Vagina (tissue), 2 donors: ENCODE measurements at places on chromosomes 1 and 21.

GRCh38 chr1:232528472-232529089 lies 101.4 kb downstream of the SIPA1L2 start:
- no peak for DNase-seq

DNA sequence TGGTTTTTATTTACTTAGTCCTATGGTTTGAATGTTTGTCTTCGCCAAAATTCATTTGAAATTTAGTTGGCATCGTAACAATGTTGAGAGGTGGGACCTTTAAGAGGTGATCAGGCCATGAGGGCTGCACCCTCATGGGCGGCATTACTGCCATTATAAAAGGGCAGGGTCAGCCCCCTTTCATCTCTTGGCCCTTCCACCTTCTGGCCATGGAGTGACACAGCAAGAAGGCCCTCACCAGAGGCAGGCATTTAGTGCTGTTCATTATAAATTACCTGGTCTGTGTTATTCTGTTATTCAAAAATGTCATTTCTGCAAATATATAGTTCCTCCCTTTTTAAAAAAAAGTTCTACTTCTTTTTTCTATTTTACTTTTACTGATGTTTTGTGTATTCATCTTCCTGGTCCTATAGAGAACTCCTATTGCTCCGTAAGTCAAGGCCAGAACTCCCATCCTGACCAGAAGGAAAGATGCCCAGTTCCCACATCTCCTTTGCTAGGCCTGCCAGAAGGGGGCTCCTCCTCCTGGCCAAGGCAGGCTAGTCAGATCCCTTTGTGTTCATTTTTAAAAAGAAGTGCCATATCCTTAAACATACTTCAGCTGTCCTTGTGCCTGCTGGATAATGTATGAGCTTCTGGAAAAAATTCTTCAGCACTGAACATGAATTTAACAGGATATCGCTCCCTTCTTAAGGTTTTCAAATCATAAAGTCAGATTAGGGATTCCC lies 10.0 kb upstream of the LBR start:
- DNase-seq = no peak

DNA sequence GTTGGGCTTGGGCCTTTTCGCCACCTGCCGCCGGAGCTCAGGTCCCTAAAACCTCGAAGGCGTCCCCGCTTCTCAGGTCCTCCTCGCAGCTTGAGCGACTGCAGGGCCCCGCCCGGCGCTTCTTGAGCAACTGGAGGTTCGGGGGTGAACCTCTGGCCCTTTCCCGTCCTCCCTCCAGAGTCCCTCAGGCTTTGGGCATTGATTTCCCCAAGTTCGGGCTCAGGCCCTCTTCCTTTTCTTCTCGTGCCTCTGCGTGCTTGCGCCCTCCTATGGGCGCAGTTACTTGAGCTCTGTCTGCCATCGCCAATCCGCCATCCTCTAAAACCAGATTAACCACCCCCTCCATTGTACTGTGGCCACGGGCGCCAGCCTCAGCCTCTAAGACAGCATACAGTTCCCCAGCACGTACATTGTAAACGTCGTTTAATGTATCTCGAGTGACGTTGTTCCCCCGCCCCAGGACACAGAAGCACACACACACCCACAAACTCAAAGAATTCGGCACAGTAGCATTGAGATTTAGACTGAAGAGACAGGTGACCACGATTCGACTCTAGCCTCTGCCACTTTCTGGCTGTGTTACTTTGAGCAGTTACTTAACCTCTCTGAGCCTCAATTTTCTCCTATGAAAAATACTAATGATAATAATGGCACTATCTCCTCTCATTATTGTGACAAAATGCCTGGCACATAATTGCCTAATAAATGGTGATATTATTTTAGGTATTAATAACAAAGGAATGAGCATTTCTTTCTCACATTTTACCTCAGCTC lies 22.6 kb downstream of the BTG2 start:
- DNase-seq = no peak

GRCh38 chr1:227320476-227320875 lies 2.2 kb upstream of the CDC42BPA start:
- no peak for DNase-seq

DNA sequence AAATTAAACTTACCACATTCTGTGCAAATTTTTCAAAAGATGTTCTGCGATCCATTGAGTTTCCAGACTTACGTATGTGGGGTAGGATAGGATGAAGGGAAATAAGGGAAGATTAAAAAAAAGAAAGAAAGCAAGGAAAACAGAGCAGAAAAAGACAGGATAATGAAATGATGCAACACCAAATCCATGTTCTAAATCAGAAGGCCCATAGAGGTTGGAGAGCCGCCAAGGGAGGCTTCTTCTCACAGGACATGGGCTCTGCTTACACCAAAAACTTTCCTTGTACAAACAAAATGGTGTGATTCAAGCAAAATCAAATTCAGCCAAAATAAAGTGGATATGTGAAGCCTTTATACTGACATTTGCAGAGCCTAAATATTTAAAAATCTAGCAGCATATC lies 189.5 kb upstream of the GREM2 start:
- no peak for DNase-seq

DNA sequence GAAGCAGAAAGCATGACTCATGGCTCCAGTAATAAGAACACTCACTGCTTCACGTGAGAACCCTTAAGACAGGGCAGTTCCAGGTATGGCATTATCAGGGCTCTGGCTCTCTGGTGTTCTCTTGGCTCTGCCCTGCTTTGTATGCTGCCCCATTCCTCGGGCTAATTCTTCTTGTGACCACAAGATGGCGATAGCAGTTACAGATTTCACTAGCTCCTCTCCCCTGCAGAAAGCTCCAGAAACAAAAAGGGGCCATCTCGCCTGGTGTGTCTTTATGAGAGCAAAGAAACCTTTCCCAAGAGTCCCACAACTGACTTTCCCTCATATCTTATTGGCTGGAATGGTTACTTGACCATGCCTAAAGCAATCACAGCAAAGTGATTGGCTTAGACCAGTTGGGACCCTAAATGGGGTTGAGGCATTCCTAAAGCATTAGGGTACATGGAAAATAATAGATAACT lies 60.1 kb downstream of the F3 start:
- DNase-seq = no peak

- DNase-seq = no peak
These were observed 9.3 kb downstream of the SLAMF8 start for GRCh38 chr1:159835862-159836525.

DNA sequence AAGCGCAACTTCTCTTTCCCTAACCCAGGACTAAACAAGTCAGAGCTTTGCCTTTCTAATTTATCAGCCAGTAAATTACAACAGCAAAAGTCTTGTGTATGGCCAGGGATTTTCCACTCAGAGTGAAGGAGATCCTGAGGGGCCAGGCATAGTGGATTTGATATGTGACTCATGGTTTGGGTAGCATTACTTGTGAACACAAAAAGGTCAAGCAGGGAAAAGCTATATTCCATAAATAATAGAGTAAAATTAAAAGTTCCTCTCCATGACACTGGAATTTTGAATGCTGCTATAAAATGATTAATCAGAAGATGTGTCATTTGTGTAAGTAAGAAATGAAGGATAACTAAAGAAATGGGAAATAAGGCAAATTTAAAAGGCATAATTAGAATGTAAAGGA lies 284.8 kb downstream of the HLX start:
- DNase-seq = no peak

DNA sequence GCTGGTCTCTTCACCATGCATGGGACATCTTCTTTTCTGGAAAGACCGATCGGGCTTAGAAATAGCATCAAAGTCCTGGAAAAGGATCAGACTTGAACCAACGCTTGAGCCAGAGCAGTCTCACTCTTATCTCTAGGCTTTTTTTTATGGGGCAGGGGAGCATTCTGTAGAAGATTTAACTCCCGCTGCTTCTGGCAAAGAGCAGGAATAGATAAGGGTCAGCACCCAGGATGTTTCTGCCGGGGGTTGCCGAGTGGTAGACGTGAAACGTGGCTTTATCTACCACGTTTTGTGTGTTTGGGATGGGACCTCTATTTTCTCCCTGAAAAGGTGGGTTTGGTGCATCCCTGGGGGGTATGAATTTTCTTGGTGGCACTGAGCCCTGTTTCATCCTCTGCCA lies 18.8 kb downstream of the SPSB1 start:
- DNase-seq = no peak

DNA sequence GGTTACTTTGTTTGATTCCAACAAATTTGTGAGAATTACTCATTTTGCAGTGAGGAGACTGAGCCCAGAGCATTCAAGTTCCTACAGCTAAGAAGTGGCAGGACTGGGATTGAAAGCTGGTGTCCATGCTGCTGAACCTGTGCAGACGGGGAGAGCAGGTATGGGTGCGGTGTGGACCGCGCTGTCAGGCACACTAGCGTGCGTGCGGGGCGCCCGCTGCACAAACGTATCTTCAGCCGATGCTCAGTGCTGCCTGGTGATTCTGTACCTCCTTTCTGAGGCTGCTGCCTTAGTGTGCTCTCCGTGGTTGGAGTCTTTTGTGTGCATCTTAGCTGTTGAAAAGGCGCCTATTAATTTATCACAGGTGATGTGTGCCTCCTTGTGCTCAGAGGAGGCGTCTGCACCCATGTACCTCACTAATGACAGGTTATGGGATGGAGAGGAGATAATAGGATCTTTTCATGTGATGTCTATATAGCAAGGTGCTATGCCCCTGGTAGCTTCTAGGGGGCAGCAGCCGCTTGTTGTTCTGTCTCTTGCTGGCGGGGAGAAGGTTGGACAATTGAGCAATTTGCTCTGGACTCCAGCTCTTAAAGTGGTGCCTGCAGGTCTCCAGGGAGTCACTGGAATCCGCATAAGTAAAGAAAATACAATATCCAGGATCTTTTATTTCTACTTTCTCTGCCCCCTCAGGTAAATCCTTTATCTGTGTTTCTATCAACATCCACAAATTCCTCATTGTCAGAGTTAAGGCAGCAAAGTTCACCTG lies 32.5 kb downstream of the PEX14 start:
- no peak for DNase-seq

GRCh38 chr1:204345941-204346645 lies 13.6 kb downstream of the PLEKHA6 start:
- DNase-seq = no peak

GRCh38 chr1:186611156-186611555 lies 69.1 kb downstream of the PTGS2 start:
- no peak for DNase-seq

DNA sequence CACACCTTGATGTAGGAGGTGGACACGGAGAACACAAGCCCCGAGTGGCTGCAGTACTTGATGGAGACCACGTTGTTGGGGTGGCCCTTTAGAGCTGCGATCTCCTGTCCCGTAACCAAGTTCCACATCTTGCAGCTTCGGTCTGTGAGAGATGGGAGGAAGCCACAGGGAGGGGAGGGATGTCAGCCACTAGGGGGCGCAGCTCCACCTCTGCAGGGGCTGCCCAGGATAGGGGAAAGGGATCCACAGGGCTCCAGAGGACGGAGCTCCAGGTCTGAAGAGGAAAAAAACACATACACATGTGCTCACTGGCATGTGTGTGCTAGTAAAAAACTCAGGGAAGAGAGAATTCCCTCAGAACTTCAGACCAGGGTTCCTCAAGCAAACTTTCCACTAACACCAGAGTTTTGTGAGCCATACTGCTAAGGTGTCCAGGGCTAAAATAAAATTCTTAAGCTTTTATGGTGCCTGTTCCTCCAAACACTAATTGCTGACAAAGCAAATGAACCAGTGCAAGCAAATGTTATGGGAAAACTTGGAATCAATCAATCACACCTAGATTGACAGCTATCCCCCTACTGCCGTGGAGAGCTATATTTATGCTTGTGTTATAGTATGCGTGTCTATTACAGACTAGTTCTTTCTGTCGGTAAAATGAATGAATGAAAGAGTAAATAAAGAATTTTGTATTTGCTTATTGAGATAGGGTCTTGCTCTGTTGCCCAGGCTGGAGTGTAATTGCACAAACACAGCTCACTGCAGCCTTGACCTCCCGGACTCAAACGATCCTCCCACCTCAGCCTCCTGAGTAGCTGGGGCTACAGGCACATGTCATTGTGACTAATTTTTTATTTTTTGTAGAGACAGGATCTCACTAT lies 43.7 kb downstream of the KIF21B start:
- DNase-seq = no peak

- no peak for DNase-seq
These were observed 33.3 kb downstream of the ZNF281 start for GRCh38 chr1:200376528-200376927.

DNA sequence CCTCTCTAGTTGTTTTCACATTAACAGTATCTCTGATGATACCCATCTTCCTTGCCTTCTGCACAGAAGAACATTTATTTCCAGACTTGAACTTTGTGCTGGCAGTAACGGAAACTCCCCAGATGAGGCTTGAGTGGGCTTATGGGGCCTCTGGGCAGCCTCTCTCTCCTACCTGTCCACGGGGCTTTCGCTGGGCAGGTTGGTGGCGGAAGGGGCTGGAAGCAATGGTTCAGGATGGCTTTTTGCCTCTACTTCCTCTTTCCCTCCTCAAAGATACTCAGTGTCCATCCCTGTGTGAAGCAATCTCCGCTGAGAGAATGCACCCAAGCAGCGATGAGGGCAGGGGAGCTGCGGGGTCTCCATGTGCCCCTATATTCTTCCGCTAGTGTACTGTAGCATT lies 348.2 kb downstream of the HLX start:
- DNase-seq = no peak

DNA sequence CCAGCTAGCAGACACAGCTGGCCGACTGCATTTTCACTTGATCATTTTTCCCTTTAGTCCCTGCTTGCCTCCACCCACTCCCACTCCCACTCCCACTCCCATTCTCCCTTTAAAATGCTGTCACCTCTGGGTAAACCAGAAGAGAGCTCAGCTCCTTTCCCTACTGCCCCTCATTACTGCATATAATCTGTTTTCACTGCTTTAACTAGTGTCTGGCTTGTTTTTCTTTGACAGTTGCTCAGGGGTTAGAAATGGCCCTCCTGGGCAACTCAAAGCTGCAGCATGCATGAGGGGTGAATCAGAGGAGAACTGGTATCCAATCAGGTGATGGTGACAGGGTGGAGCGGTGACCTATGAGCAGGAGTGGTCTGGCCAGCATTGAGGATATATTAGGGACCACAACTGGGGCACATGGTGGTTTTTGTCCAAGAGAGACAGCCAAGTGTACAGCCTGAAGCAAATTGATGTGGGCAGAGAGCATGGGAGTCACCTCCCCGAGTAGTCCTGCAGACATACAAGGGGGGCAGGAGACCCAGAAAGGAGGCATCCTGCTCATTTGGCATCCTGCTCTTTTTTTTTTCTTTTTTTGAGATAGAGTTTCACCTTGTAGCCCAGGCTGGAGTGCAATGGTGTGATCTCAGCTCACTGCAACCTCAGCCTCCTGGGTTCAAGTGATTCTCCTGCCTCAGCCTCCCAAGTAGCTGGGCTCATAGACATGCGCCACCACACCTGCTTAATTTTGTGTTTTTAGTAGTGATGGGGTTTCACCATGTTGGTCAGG lies 42.6 kb upstream of the SRSF10 start:
- DNase-seq = no peak

- DNase-seq = no peak
These were observed 5.8 kb downstream of the TIAM1 start for GRCh38 chr21:31337996-31338907.

- no peak for DNase-seq
These were observed 93.5 kb downstream of the TTLL7 start for GRCh38 chr1:83905315-83905907.

GRCh38 chr1:240309769-240310168 lies 218.1 kb downstream of the FMN2 start:
- no peak for DNase-seq
